ENCODE measurements at places on chromosomes 2 and 18.

GRCh38 chr18:63904694-63905093 is 3.1 kb upstream of the SERPINB10 start:
- DNase-seq, result no peak

GRCh38 chr2:36294316-36294721 is 61.3 kb upstream of the CRIM1 start:
- no peak for DNase-seq

GRCh38 chr2:176768185-176768584 is 444.4 kb upstream of the HNRNPA3 start:
- DNase-seq, result no peak

DNA sequence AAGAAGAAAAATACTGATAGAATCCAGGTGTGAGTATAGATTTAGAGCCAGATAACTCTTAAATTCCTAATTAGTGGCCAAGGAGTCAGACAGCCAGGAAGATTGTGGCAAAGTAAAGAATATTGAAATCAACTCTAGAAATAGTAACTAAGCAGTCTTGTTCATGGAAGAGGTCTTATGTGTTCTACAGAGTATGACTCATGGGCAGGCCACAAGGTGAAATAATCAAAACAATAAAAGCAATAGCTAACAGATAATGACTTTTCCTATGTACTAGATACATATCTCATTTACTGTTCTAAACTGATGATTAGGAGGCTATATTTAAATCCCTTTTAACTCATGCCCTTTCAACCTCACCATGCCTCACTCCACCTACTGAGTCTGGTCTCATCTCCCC is 227.4 kb upstream of the COL3A1 start:
- DNase-seq, result no peak

- no peak for DNase-seq
Measured at GRCh38 chr2:19894134-19894792, 7.5 kb downstream of the TTC32 start.

GRCh38 chr2:121001641-121002040 is 266.0 kb downstream of the GLI2 start:
- no peak for DNase-seq

DNA sequence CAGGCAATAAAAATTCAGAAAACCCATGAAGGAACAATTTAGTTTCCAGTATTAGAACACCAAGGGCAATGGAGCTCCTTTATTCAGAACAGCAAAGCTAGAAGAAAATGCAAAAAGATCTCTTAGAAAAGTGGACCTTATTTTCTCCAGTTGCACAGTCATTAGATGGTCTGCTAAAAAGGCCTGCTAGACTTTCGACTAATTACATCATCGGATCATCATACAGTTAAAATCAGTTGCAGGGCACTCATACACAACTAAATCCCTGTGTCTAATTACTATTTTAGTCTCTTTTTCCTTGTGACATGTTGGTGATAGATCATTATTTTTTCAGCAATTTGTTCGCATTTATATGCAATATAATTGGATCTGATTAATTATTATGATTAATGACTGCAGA is 425.3 kb downstream of the NR4A2 start:
- DNase-seq, result no peak

GRCh38 chr2:239019183-239019581 is 171.3 kb downstream of the TWIST2 start:
- DNase-seq, result no peak

DNA sequence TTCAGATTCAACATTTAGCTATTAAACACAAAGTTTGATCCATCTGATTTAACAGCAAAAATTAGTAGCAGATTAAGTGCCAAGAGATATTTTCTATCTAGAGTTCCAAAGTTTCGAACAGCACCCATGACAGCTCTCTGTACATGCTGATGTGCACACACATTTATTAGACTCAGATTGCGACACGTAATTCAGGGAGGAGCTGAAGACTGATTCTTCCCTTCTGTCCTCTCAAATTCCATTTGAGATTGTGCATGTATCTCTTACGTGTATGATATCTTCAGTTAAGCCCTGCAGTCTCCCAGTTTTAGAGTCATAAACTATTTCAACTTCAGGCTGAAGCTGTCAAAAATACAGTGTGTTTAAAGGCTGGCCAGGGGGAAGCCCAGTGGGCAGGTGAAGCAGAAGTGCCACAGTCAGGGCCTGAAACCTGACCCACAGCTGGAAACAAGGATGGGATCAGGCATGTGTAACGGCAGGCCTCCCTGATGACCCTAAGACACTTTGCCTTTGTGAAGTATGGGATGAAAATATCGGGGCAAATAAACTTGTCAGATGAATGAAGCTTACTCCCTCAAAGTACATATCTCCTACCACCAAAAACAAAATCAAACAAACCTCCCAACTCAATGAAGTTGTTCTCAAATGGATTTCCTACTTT is 30.6 kb downstream of the CYB5A start:
- no peak for DNase-seq

GRCh38 chr2:39511605-39512433 is 74.7 kb upstream of the MAP4K3 start:
- DNase-seq, result no peak

GRCh38 chr18:41466436-41467160 is 488.4 kb upstream of the PIK3C3 start:
- no peak for DNase-seq

DNA sequence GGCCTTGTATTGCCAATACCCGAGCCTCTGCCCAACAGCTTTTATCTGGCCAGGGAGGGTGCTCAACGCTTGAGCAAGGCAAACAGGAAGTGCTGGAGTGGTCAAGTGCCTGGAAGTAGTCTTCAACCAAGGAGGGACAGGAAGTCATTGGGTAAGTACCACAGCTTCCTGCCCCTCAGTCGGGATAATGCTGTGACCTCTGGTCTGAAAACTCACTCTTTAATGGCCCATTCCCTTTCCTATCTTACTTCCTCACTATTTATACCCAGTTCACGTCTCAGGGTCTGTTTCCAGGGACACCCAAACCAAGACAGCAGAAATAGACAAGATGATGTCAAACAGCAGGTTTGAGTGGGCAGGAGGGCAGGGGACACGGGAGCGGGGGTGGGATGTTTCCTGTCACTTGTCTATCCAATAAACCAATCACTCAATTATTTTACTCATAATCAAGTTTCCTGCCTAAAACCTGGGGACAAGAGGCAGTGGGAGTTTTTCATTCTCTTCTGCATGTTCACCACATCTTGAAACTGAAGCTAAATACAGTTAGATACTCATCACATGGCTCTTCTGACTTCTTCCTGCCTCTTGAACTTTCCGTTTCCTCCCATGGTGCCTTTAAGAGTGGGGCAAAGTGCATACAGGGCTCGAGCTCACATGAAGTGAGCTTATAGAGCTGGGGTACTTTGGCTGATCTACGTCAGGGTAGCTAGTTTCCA is 68.9 kb upstream of the CAB39 start:
- DNase-seq, result no peak

DNA sequence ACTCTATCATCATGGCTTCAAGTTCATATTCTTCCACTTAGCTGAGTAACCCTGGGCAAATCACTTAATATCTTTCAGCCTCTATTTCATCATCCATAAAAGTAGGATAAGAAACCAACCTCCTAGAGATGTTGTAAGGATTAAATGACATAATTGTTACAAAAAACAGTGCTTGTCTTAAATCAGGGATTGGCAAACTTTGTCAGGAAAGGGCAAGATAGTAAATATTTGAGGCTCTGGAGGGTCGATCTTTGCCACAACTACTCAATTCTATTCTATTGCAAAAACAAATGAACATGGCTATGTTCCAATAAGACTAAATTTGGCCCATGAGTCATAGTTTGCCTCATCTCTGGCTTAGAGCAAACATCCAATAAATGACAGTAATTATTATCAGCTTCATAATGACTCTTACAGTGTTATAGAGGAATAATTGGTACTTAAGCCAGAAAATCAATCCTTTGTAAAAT is 184.7 kb downstream of the SATB2 start:
- no peak for DNase-seq

GRCh38 chr18:9721893-9722550 is 13.9 kb downstream of the RAB31 start:
- DNase-seq, result no peak

GRCh38 chr2:27038012-27038411 is 5.2 kb downstream of the TMEM214 start:
- no peak for DNase-seq

GRCh38 chr2:181310967-181311366 is 146.2 kb upstream of the ITGA4 start:
- no peak for DNase-seq

- no peak for DNase-seq
Measured at GRCh38 chr2:199414001-199414400, 43.7 kb downstream of the SATB2 start.

DNA sequence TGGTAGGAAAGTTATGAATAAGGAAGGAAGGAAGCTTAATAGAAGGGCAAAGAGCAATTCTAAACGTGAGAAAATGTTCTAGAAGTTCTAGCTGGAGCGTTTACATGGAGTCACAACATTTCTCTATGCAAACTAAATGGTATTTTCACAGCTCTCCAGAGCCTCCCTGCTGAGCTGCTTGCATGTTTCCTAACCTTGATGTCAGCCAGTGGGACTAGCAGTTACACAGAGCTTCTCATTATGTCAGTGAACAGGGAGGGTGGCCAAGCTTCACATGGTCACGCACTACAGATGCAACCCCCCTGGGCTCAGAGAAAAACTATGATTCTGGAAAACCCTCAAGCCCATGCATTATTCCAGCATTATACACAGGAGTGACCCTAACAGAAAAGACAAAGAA is 153.4 kb upstream of the CCDC150 start:
- DNase-seq, result no peak

DNA sequence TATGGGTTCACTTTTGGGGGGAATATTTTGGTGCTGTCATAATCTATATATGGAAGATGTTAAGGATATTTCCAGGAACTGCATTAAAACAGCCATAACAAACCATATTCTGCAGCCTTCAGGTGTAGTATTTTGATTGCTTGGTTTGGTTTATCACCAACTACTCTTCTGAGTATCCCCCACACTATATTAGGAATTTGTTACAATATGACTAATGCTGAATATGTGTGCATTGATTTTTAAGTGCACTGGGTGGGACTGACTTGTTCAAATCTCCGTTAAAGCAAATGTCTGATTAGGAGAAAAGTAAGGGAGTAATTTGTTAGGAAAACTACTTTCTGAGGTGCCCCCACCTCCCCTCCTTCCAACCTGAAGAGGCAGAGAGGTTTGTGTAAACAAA is 47.7 kb downstream of the SPTBN1 start:
- DNase-seq, result no peak

DNA sequence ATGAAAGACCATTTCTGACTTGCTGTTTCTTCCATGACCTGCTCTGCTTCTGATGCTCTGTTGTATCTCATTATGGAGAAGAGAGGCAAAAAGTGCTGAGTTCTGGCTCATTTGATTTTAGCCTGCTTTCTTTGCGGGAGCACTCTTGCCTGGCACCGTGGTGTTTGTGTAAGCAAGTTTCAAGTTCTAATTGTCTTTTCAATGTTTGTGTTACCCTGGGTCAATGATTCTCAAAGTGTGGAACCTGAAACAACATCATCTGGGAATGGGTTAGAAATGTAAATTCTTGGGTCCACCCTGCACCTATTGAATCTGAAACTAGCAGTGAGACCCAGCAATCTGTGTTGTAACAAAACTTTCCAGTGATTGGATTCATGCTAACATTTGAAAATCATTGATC is 85.5 kb upstream of the STON1 start:
- no peak for DNase-seq

- no peak for DNase-seq
Measured at GRCh38 chr2:181258720-181259119, 198.5 kb upstream of the ITGA4 start.

GRCh38 chr2:226079671-226080181 is 680.2 kb downstream of the NYAP2 start:
- no peak for DNase-seq

GRCh38 chr2:86225581-86225980 is 26.3 kb downstream of the MRPL35 start:
- peak; percentile 5 for DNase-seq

- no peak for DNase-seq
Measured at GRCh38 chr18:39460136-39460535, 1894.5 kb upstream of the CELF4 start.

- no peak for DNase-seq
Measured at GRCh38 chr2:121504316-121504715, 26.4 kb upstream of the RNU4ATAC start.

- DNase-seq, result no peak
Measured at GRCh38 chr18:49459404-49460171, 857 bp downstream of the DYM start.

DNA sequence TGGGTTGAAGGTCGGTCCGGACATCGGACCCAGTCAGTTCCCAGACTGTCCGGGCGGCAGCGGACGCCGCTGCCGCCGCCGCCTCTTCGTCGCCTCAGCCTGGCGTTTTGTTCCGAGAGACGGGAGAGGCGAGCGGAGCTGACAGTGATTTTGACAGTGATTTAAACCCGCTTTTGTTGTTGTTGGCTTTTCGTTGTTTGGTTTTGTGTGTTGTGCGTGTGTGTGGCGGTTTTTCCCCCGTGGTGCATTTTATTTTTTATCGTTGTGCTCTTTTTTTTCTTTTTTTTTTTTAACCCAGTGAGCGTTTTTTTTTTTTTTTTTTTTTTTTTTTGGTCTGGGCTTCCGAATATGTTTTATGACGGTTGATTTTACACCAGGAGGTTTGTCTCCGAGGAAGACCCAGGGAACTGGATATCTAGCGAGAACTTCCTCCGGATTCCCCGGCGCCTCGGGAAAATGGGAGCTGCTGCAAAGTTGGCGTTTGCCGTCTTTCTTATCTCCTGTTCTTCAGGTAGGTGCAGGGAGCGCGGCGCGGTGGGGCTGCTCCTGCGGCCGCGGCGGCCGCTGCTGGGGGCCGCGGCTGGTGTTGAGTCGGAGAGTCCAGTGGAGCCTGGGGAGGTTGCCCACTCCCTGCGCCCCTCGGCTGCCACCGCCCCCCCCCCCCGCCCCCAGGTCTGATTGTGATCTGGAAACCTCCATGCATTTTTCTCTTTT is at the start of gene ACVR2A:
Gene ACVR2A (plus strand): TSS at position 333 of the 714 bp plus-strand sequence. CDS start 124 bp downstream, at position 457.
- no peak for DNase-seq

- DNase-seq, result no peak
Measured at GRCh38 chr2:205694256-205694655, 12.0 kb downstream of the NRP2 start.

DNA sequence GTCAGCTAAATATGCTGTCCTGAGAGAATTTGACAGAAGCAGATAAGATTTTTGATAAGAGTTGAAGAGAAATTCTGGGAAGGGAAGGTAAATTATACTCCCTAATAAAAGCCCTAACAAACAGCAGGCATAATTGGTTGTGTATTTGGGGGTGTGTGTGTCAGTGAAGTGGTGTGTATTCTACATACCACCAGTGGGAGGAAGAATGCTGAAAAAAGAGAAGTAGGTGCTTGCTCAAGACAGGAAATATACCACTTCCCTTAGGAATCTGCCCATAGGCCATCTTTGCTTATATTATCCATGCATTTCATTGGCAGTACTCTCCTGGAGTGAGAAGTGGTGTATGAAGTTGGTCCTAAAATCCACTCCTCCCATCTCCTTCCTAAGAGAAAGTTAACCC is 76.2 kb downstream of the FMNL2 start:
- DNase-seq, result no peak

Data from stimulated activated CD8-positive, alpha-beta memory T cell treated with anti-CD3 and anti-CD28 coated beads, Interleukin-7, amount 100 ng/mL, for 1 hour (primary cell).